ENCODE measurements at places on chromosomes 2 and 18. TPM values are rescaled to one million over a fixed set of nuclear protein-coding genes. Genes with fewer than 3 reads are reported as not detected.

GRCh38 chr2:22882643-22883042, 502.3 kb upstream of the KLHL29 start:
- no peaks in the 10 kb centered on the region for H3K27me3 ChIP-seq
- peaks cover 2% of the 10 kb centered on the region for H3K4me1 ChIP-seq
- H3K36me3 ChIP-seq, result no peaks in the 10 kb centered on the region

DNA sequence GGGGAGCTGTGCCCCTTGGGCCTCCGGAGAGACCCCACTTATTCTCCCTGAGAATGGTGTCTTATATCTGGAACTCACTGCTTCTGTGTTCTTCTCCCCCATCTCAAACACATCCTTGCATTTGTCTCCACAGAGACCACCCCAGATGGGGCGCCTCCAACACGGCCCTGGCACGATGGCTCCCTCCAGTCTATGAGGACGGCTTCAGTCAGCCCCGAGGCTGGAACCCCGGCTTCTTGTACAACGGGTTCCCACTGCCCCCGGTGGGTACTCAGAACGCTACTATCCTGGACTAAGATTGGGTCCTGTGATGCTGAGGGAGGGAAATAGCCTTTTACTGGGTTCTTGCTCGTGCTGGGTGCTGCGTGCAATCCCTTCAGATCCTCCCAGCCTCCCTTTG, 40.3 kb downstream of the TPO start:
- no peaks in the 10 kb centered on the region for H3K4me1 ChIP-seq
- H3K36me3 ChIP-seq, result no peaks in the 10 kb centered on the region
- no peak overlapping the region for H3K27ac ChIP-seq
- no peak for DNase-seq
- no peak overlapping the region for H3K4me3 ChIP-seq
- peaks cover 16% of the 10 kb centered on the region for H3K27me3 ChIP-seq

DNA sequence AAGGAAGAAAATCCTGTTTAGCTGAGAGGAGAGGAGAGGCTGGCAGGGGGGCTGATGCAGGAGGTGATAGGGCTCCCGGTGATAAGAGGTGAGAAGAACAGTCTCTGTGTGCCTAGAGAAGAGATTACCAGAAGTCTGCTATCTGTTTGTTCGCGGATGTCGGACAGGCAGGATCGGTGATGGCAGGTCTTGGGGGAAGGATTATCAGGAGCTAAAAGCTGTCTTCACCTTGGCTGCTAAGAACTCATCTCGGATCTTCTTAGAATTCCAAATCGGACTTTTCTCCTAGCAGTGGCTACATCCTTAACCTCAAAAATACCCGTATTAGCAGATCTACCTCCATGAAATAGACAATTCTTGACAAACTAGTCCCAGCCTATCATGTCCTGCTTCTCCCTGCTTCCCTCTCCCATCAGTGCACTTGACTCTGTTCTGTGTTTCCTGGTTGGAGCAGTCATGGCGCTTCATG, 282.1 kb upstream of the TRIB2 start:
- H3K27me3 ChIP-seq, result peaks cover 30% of the 10 kb centered on the region
- no peak overlapping the region for H3K4me3 ChIP-seq
- DNase-seq, result no peak
- no peaks in the 10 kb centered on the region for H3K4me1 ChIP-seq
- no peaks in the 10 kb centered on the region for H3K36me3 ChIP-seq
- H3K27ac ChIP-seq, result no peak overlapping the region

- H3K27ac ChIP-seq, result no peak overlapping the region
- no peak overlapping the region for H3K4me3 ChIP-seq
- H3K27me3 ChIP-seq, result peaks cover 4% of the 10 kb centered on the region
- no peak for DNase-seq
Observed at GRCh38 chr2:113046465-113046864, 6.2 kb downstream of the IL36B start.

- DNase-seq, result no peak
- H3K36me3 ChIP-seq, result no peaks in the 10 kb centered on the region
- peaks cover 5% of the 10 kb centered on the region for H3K4me1 ChIP-seq
- no peak overlapping the region for H3K4me3 ChIP-seq
- no peaks in the 10 kb centered on the region for H3K27me3 ChIP-seq
Observed at GRCh38 chr2:29033656-29034055, 40.7 kb downstream of the PCARE start.

GRCh38 chr18:39523281-39523680, 1957.7 kb upstream of the CELF4 start:
- H3K27me3 ChIP-seq, result no peaks in the 10 kb centered on the region
- peaks cover 15% of the 10 kb centered on the region for H3K4me1 ChIP-seq
- no peaks in the 10 kb centered on the region for H3K36me3 ChIP-seq
- H3K27ac ChIP-seq, result peak overlapping the region; percentile 6
- DNase-seq, result no peak

- peak overlapping the region; percentile 85 for H3K4me3 ChIP-seq
- no peaks in the 10 kb centered on the region for H3K36me3 ChIP-seq
- peaks cover 58% of the 10 kb centered on the region for H3K27me3 ChIP-seq
Observed at GRCh38 chr2:152099367-152100050, 665 bp upstream of the CACNB4 start.

- no peaks in the 10 kb centered on the region for H3K4me1 ChIP-seq
- H3K27ac ChIP-seq, result no peak overlapping the region
- peaks cover 21% of the 10 kb centered on the region for H3K27me3 ChIP-seq
Observed at GRCh38 chr2:33535421-33535820, 59.0 kb downstream of the RASGRP3 start.

DNA sequence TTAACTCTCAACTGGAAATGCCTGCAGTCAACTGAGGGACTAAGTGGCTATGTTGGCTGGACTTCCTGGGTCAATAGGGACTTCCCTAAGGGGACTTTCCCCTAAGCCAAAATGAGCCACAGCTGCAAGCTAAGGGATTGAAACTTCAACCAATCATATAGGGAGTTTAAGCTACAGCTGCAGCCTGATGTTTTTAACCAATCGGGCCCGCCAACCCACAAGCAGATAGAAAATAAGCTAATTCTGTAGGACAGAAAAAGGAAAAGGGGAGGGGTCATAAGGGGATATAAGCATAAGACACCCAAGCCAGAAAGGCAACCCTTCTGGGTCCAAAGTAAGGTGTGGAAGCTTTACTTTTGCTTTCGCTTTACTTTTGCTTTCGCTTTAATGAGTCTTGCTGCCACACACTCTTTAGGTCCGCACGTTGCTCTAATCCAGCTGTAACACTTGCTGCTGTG, 927.5 kb downstream of the ERBB4 start:
- no peaks in the 10 kb centered on the region for H3K27me3 ChIP-seq
- H3K4me1 ChIP-seq, result peaks cover 9% of the 10 kb centered on the region
- peaks cover 6% of the 10 kb centered on the region for H3K36me3 ChIP-seq
- no peak for DNase-seq
- H3K27ac ChIP-seq, result no peak overlapping the region

GRCh38 chr2:134174711-134175110, 79.2 kb upstream of the MGAT5 start:
- no peak overlapping the region for H3K27ac ChIP-seq
- H3K4me1 ChIP-seq, result peaks cover 34% of the 10 kb centered on the region
- no peak overlapping the region for H3K4me3 ChIP-seq
- H3K36me3 ChIP-seq, result peaks cover 3% of the 10 kb centered on the region

- H3K4me1 ChIP-seq, result no peaks in the 10 kb centered on the region
- no peak for DNase-seq
- peaks cover 3% of the 10 kb centered on the region for H3K36me3 ChIP-seq
- no peak overlapping the region for H3K4me3 ChIP-seq
Observed at GRCh38 chr2:240624011-240624949, 1.0 kb upstream of the GPR35 start.

DNA sequence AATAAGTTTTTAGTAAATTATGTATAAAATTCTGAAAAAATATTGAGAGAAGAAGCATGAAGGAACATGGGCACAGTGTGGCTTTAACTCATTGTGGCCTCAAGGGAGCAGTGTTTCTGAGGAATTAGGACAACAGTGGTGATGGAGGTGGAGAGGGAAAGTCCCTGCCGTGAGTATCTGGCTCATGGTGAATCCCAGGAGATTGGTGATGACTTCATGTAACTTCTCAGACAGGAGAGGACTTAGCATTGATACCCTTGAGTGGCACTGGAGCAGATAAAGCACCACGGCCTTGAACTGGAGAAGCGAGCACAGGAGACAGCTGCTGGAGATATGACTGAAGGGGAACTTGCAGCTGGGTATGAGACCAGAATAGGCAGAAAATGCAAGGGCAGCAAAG, 35.0 kb upstream of the LRP1B start:
- no peaks in the 10 kb centered on the region for H3K36me3 ChIP-seq
- DNase-seq, result no peak
- no peaks in the 10 kb centered on the region for H3K27me3 ChIP-seq
- no peak overlapping the region for H3K27ac ChIP-seq
- H3K4me1 ChIP-seq, result no peaks in the 10 kb centered on the region
- H3K4me3 ChIP-seq, result no peak overlapping the region

DNA sequence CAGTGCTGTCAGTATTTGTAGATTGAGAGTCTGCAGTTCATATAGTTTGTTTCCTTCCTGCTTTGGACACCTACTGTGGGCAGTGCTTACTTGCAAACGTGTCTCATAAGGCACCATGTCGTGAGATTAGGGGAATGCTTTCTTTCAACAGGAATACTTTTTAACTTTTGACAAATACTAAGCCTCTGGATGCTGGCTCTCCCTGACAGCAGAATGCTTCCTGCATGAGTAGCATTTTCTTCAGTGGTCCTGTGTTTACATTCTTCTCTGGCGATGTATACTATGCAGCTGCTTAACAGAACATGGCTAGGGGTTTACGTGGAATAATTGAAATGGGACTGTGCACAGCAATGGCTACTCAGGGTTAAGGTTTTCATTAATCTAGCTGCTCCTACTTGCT, 807.5 kb downstream of the MBD2 start:
- peaks cover 3% of the 10 kb centered on the region for H3K4me1 ChIP-seq
- H3K36me3 ChIP-seq, result no peaks in the 10 kb centered on the region
- H3K27me3 ChIP-seq, result no peaks in the 10 kb centered on the region
- H3K4me3 ChIP-seq, result no peak overlapping the region
- DNase-seq, result no peak

- H3K4me1 ChIP-seq, result peaks cover under 1% of the 10 kb centered on the region
- H3K4me3 ChIP-seq, result no peak overlapping the region
- peak; percentile 1 for DNase-seq
- no peak overlapping the region for H3K27ac ChIP-seq
- H3K36me3 ChIP-seq, result no peaks in the 10 kb centered on the region
Observed at GRCh38 chr18:58762781-58763171, 91.5 kb downstream of the MALT1 start.

- no peaks in the 10 kb centered on the region for H3K36me3 ChIP-seq
- DNase-seq, result no peak
- no peak overlapping the region for H3K4me3 ChIP-seq
- peaks cover 3% of the 10 kb centered on the region for H3K27me3 ChIP-seq
Observed at GRCh38 chr2:102484310-102485061, 11.5 kb downstream of the SLC9A4 start.

- DNase-seq, result no peak
- no peaks in the 10 kb centered on the region for H3K27me3 ChIP-seq
- H3K27ac ChIP-seq, result no peak overlapping the region
- no peaks in the 10 kb centered on the region for H3K4me1 ChIP-seq
- no peaks in the 10 kb centered on the region for H3K36me3 ChIP-seq
- no peak overlapping the region for H3K4me3 ChIP-seq
Observed at GRCh38 chr2:192604295-192604694, 409.6 kb upstream of the TMEFF2 start.

GRCh38 chr2:140892436-140892835, 1238.4 kb downstream of the LRP1B start:
- H3K4me3 ChIP-seq, result no peak overlapping the region
- H3K27me3 ChIP-seq, result no peaks in the 10 kb centered on the region
- DNase-seq, result no peak
- H3K4me1 ChIP-seq, result no peaks in the 10 kb centered on the region

DNA sequence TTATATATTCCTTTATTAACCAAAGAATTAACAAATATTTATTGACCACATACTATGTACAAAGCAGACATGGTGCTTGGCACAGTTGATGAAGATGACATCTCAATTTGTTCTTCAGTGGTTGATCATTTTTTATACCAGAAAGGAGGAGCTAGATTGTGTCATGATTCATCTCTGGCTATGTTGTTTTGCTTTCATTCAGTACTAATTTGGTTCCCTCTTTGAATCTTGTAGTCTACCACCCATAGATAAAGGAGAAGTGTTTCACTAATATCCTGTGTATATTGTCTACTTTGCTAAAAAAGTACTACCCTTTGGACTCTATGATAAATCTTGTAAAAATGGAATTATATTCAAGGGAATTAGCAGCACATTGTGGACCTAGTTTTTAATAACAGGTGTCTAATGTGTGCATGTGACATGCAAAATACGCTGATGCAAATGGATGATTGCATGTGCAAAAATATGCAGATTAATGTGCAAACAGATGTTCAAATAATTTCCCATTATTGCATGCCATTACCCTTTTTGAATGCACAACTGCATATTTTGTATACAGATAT, 313.2 kb upstream of the ZEB2 start:
- DNase-seq, result no peak
- no peaks in the 10 kb centered on the region for H3K27me3 ChIP-seq
- H3K4me3 ChIP-seq, result no peak overlapping the region
- H3K27ac ChIP-seq, result no peak overlapping the region
- H3K36me3 ChIP-seq, result no peaks in the 10 kb centered on the region

DNA sequence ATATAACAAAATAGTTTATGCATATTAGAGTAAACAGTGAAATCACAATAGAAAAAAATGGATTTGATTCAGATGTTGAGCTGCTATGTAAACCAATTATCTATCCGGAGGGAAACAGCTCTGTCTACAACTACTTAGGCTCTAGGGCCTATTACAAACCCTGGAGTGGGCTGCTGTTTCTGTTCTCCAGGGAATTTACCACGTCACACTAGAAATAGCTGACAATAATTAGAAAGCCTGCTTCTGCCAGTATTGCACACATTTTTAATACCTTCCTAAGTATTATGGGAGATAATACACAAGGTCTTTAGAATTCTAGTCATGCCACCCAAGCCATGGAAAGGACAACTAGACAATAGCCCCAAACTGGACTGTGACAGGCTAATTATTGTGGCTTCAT, 411.1 kb downstream of the FIGN start:
- no peak overlapping the region for H3K4me3 ChIP-seq
- H3K36me3 ChIP-seq, result no peaks in the 10 kb centered on the region
- H3K27ac ChIP-seq, result no peak overlapping the region
- H3K27me3 ChIP-seq, result no peaks in the 10 kb centered on the region
- H3K4me1 ChIP-seq, result no peaks in the 10 kb centered on the region
- DNase-seq, result no peak

GRCh38 chr18:74498712-74499627, 2.8 kb downstream of the CNDP2 start:
- H3K4me1 ChIP-seq, result peaks cover 24% of the 10 kb centered on the region
- no peak for DNase-seq
- no peaks in the 10 kb centered on the region for H3K27me3 ChIP-seq
- H3K36me3 ChIP-seq, result peaks cover 22% of the 10 kb centered on the region
- no peak overlapping the region for H3K4me3 ChIP-seq

Gene PRKD3
- total RNA-seq, result 56.7 TPM

Gene HOXD9
- not detected for total RNA-seq

Gene ALKAL2
- total RNA-seq, result 0.42 TPM

Gene CROCC2
- 0.36 TPM for total RNA-seq

Gene RPRM
- total RNA-seq, result 3.1 TPM

Gene CXCR1
- not detected for total RNA-seq

Gene KLF7
- 26.6 TPM for total RNA-seq

Gene TUBA3E
- total RNA-seq, result not detected

All from progenitor cell of endocrine pancreas (in vitro differentiated cells).